SW480 (cell line): ENCODE measurements at places on chromosomes 7 and 10.

- no peak for DNase-seq
Measured at GRCh38 chr7:149821191-149822148, 16.7 kb upstream of the ZNF862 start.

- DNase-seq = peak; percentile 29
Measured at GRCh38 chr7:38027884-38028455, 107.5 kb downstream of the EPDR1 start.

DNA sequence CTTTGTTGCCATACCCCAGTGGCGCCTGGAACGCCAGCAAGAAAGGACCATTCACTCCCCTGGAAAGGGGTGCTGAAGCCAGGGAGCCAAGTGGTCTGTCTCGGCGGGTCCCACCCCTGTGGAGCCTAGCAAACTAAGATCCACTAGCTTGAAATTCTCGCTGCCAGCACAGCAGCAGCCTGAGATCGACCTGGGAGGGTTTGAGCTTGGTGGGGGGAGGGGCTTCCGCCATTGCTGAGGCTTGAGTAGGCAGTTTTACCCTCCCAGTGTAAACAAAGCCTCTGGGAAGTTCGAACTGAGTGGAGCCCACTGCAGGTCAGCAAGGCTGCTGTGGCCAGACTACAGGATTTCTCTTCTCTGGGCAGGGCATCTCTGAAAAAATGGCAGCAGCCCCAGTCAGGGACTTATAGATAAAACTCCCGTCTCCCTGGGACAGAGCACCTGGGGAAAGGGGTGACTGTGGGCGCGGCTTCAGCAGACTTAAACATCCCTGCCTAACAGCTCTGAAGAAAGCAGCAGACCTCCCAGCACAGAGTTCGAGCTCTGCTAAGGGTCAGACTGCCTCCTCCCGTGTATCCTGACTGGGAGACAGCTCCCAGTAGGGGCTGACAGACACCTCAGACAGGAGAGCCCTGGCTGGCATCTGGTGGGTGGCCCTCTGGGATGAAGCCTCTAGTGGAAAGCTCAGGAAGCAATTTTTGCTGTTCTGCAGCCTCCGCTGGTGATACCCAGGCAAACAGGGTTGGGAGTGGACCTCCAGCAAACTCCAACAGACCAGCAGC is 281.1 kb upstream of the SP4 start:
- DNase-seq = no peak

- no peak for DNase-seq
Measured at GRCh38 chr7:1052031-1052818, 7.9 kb downstream of the GPR146 start.

DNA sequence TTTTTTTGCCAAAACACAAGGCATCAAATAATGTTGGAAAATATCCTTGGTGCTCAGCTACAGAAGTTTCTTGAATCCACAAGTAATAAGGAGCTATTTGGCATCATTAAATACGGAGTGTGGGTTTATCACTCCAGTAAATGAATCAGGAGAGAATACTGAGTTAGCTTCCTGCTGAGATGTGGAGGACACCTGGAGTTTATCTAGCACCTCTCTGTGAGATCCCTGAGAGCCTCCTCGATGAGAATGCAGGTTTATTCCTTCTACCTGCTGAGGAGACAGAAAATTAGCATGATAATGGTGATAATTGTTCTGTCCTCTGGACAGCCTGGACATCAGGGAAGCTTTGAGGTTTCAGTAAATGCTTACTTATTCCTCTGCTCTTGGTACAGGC is 40.5 kb downstream of the NRG3 start:
- no peak for DNase-seq

- DNase-seq = no peak
Measured at GRCh38 chr10:17140386-17140761, 10.8 kb upstream of the CUBN start.

DNA sequence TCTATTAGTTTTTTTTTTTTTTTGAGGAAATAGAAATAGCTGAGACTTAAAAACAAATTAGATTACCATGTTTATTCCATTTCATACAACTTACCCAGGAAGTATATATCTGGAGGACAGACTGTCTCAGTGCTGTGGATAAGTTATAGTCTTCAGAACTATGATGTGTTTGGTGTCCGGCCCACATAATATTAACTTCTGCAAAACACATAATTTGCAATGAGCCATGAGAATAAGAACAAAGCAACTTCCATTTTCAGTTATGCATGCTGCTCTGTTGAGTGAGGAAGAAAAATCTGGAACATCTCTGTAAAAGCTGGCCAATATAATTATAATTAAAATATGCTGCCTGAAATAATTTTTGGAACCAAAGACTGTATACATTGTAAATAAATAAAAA is 130.9 kb downstream of the AGMO start:
- DNase-seq = no peak

- DNase-seq = peak; percentile 35
Measured at GRCh38 chr7:19209166-19209696, 64.0 kb upstream of the FERD3L start.

DNA sequence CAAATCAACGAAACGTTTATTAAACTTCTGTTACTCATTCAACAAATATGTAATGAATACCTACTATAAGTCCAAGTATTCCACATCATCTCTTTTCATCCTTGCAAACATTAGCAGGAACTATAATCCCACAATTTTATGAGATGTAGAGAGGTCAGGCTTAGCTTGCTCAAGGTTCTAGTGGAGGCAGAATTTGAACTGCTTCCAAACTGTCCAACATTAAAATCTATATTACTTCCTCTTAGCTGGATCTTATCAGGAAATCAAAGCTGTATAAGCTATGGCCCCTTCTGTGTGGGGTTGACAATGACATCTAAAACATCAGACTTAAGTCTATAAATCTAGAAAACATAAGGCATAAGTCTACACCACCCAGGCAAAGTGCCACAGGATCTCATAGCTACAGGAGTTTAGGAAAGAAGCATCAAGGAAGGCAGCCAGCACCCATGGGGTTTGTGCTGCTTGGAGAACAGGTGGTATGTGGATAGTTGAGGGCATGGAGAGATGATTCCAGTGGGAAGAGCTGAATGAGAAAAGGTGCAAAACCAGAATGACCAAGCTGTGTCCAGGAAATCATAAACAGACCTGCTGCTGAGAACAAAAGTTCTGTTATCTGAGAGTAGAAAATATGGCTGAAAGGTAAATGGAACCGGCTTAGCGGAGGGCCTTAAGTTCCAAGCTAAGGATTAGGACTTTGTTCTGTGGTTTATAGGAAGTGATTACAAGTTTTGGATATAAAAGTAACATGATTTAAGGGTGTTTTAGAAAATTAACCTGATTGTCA is 34.5 kb downstream of the PAPSS2 start:
- DNase-seq = no peak

- DNase-seq = no peak
Measured at GRCh38 chr10:65751218-65751617, 1174.6 kb upstream of the LRRTM3 start.

GRCh38 chr10:36469585-36469984 is 655.8 kb upstream of the ANKRD30A start:
- DNase-seq = no peak

DNA sequence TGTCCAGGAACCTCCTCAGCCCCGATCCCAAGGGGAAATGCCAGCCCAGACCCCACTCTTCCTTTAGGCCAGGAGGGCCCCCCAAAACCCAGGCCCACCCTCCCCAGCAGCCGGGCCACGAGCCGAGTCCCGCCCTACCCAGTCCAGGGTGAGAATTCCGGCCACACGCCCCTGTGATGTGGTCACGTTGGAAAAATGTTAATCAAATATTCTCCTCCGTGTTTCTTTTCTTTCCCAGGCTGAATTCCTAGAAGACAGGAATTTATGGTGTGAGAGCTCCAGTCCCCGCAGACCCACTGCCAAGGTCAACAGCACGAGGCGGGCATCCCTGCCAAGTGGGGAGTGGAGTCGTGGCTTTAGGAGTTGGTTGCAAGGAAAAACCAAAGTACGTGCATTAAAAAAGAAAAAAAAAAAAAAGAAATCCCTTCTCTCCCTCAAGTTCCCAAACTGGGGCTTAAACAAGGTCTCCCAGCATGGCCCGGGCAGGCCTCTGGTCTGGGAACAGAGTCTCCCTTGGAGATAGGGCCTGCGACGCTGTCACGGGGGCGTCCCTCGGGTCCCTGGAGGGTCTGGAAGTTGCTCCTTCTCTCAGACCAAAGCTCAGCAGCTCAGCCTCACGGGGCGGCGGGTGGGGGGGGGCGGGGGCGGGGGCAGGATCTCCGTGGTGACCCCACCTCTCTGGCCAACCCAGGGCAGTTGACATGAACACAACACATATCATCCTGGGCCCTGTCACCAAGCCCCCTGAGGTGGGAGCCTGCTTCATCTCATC is 28.1 kb upstream of the ELN start:
- peak; percentile 73 for DNase-seq

DNA sequence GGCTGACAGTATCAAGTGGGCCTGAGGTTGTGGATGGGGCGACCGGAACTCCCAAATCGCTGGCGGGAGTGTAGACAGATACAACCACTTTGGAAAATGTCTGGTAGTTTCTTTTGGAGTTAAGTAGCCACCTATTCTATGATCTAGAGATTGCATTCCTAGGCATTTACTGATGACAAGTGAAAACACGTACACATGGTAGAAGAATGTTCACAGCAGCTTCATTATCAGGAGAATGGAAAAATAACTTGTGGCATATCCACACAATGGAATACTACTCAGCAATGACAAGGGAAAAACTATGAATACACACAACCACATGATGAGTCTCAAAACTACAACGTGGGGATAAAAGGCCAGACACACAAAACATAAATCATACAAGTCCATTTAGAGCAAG is 146.0 kb downstream of the MYOF start:
- DNase-seq = no peak

DNA sequence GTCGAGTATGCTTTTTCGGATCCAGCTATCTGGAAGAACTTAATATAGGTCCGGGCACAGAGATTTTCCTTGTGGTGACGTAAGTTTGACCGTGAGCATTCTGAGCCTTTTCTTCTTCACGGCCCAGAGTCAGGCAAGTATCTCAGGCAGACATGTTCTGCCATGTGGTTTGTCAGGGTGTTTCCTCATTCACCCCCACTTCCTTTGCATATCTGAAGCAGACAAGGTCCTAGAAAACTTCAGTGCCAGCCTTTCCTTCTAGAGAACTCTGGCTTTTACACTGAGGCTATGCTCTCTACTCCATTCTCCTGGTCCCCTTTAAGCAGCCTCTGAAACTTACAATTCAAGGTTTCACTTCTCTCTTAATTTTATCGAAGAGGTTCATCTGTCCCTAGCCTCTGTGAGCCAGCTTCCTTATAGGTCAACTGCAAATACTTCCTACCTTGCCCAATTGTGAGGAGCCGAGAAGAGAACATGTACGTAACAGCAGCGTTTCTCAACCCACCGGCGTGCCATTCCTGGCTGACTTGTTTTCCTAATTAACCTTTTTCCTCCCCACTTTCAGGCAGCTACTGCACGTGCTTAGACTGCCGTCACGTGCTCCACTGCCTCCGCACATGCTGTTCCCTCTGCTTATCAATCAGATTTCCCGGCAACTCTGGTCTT is 47.3 kb downstream of the CDCA7L start:
- DNase-seq = no peak

DNA sequence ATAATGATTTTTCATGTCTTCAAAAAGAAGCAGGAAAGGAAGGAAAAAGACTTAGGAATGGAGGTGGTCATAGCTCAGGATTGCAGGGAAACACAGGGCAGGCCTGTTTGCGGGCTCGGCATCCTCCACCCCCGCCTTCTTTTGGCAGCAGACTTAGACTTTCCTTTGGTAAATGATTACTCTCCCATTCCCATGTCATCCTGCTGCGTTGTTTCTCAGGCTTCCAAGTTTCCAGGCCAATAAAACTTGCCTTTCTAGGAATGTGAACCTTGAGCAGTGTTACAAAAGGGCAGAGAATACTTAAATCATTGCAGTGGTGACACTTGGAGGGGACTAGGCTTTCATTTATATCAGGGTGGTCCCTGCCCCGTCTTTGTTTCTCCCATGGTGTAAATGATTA is 34.0 kb upstream of the DGKB start:
- DNase-seq = no peak

DNA sequence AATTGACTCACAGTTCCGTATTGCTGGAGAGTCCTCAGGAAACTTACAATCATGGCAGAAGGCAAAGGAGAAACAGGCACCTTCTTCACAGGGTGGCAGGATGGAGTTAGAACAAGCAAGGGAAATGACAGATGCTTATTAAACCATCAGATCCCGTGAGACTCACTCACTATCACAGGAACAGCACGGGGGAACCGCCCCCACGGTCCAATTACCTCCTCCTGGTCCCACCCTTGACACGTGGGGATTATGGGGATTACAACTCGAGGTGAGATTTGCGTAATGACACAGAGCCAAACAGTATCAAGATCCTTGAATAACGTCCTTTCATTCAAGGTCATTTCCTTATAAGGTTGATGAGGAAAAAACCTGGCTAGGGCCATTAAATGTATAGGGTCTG is 176.6 kb downstream of the TPK1 start:
- no peak for DNase-seq

GRCh38 chr7:109984729-109985128 is 1106.2 kb upstream of the LRRN3 start:
- DNase-seq = no peak

DNA sequence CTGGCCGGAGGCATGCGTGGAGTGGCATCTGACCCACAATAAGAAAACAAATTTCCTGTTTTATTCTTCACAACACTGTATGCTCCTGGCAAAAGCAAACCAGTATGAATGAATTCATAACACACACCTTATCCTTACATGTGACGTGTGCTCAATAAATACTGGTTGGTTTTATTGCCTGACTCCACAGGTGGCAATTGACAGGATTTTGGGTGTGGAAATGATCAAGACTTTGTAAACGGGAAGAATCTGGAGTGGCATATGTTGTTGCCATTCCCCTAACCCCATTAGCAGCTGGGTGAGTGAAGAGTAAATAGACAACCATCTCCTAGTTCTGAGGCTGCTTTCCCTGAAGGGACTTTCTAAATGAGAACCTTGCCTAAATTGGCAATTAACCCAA is 215.5 kb upstream of the AOAH start:
- no peak for DNase-seq

- no peak for DNase-seq
Measured at GRCh38 chr10:11454160-11454559, 157.3 kb downstream of the USP6NL start.

GRCh38 chr7:20224025-20224424 is 6.8 kb upstream of the MACC1 start:
- DNase-seq = no peak

- no peak for DNase-seq
Measured at GRCh38 chr7:28988810-28989209, 30.7 kb upstream of the TRIL start.

- DNase-seq = no peak
Measured at GRCh38 chr10:15379078-15379477, 8.0 kb upstream of the FAM171A1 start.

- no peak for DNase-seq
Measured at GRCh38 chr10:75121322-75121721, 9.9 kb downstream of the SAMD8 start.
